ENCODE measurements at places on chromosomes 13 and 19.

DNA sequence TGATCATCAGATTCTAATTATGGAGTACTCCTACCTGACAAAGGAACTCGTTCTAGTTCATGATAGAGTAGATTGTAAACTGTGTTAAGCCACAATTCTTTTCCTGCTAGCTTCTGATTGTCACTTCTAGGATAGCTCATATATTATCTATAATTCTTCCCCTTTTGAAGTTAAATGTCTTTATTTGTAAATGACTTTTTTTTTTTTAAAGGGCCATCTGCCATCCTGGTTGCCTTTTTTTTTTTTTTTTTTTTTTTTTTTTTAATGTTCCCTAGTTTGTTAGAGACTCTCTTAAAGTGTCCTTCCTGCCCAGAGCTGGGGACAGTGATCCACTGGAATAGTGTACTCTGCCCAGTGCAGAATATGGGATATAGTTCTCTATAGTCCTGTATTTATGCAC, 4.3 kb downstream of the CHAMP1 start:
- no peak for DNase-seq

- DNase-seq = no peak
Measured at GRCh38 chr19:48777720-48778119, 22.4 kb downstream of the FGF21 start.

GRCh38 chr19:43983544-43983911, 460 bp upstream of the ZNF155 start:
- no peak for DNase-seq

DNA sequence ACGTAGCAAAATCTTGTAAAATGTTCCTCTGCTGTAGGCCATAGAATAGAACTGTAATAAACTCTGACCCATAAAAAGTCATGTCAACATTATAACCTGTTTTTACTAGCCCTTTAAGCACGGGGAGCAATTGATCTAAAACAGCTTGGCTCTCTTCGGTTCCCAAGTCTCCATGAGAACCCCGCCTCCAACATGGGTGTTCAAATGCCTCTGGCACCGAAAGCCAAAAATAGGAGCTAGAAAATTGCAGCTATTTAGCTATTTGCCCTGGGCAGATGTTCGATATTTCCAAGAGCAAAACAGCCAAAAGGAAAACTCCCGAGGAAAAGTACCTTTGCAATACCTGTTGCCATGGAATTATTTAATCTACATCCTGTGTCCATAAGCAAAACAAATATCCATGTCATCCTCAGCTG, 563.1 kb downstream of the EFNB2 start:
- DNase-seq = no peak

DNA sequence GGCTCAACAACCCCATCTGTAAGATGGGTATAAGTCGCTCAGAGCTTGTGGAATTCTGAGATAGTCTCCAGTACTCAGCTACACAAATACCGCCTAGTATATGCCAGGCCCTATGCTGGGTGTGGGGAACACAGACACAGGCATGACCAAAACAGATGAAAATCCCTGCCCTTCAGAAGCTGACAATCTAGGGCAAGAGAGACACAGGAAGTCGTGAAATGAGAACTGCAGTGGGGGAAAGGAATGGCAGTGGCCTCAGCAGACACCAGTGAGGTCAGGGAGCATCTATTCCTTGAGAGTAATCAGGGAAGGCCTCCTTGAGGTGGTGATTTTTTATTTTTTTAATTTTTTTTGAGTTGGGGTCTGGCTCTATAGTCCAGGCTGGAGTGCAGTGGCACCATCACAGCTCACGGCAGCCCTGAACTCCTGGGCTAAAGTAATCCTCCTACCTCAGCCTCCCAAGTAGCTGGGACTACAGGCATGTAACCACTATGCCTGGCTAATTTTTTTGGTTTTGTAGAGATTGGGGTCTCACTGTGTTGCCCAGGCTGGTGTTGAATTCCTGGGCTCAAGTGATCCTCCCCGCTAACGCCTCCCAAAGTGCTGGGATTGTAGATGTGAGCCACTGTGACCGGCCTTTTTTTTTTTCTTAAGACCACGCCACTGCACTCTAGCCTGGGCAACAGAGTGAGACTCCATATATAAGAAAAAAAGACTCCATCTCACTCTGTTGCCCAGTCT, 3.2 kb downstream of the TMIGD2 start:
- DNase-seq = no peak
